GM03348 (cell line): ENCODE measurements at places on chromosomes 3 and 15.
A peak's percentile ranks its signal among the peaks of the same experiment; 100 is the strongest.

DNA sequence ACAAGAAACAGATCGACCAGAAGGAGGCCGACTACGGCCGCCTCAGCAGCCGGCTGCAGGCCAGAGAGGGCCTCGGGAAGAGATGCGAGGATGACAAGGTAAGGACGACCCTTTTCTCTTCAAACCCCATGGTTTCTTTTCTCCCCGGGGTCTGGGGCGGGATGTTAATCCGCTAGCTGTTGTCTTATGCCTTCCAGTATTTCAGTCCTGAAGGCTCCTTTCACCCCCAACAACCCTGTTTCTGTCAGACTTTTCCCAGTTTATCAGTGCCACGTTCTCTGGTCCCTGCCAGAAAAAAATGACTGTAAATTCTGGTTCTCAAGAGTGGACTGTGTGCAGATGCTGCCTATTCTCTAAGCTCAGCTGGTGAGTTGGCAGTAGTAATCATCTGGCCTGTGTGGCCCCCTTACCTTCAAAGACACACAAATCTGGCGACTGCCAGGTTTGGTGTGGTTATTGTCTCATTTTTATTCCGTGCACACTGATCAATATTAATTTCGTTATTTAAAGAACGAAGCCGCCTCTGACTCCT, 806 bp downstream of the GOLM2 start:
- peak; percentile 14 for DNase-seq

- DNase-seq, result no peak
Observed at GRCh38 chr15:48992545-48992944, 28.8 kb upstream of the SHC4 start.

DNA sequence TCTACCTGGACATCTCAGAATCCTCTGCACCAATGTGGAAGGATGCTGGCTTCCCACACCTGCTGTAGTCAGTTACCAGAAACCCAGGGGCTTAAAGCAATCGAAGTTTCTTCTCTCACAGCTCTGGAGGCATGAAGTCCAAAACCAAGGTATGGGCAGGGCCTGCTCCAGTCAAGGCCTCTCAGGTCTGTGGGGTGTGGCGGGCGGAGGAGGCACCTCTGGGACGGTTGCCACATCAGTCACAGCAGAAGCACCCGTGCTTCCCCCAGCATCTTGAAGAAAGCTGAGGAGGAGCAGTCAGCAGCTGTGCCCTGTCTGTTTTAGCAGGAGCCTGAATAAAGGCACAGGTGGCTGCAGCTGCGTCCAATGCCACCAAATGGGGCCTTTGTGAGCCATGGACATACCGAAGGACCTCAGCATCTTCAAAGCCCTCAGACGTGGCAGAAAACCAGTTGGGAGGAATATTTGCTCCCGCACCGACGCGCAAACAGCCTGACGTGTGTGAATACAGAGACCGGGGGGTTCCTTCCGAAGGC, 68.9 kb downstream of the TFRC start:
- DNase-seq, result no peak

- no peak for DNase-seq
Observed at GRCh38 chr3:13378155-13378554, 42.0 kb downstream of the NUP210 start.

DNA sequence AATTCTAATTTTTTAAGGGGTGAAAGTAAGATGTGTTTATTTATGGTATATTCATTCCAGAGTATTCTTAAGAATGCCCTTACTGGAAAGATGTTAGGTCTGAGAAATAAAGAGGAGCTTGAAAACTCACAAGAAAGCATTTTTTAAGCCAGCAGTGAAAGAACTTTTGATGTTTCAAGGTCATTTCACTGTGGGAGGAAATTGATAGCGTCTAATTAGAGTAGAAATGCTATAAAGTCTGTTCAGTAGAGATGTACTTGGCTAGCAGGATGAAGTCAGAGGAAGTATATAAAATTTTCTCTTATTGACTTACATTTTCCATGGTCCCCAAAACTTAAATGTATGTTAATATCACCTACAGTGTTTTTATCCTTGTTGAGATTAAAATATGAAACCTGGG, 354.6 kb downstream of the CNTN6 start:
- DNase-seq, result no peak

- DNase-seq, result no peak
Observed at GRCh38 chr3:143585720-143586456, 262.4 kb downstream of the SLC9A9 start.

DNA sequence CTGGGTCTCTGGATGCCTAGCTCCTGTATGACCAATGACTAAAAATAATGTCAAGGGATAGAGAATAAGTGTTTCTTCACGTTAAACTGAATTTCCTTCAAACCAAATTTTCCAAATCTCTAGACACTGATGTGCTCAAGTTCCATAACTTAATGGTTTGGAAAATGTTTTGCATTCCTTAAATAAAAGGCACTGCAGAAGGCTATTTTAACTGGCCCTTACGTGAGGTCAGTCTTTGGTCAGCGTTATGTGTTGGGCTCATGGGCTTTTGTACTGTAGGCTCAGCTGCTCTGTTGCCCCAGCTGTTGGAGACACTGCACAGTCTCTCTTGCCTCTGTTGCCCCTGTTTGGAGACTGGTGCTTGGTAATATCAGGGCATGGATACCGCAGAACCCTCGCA, 188.5 kb downstream of the TPRG1 start:
- DNase-seq, result no peak

DNA sequence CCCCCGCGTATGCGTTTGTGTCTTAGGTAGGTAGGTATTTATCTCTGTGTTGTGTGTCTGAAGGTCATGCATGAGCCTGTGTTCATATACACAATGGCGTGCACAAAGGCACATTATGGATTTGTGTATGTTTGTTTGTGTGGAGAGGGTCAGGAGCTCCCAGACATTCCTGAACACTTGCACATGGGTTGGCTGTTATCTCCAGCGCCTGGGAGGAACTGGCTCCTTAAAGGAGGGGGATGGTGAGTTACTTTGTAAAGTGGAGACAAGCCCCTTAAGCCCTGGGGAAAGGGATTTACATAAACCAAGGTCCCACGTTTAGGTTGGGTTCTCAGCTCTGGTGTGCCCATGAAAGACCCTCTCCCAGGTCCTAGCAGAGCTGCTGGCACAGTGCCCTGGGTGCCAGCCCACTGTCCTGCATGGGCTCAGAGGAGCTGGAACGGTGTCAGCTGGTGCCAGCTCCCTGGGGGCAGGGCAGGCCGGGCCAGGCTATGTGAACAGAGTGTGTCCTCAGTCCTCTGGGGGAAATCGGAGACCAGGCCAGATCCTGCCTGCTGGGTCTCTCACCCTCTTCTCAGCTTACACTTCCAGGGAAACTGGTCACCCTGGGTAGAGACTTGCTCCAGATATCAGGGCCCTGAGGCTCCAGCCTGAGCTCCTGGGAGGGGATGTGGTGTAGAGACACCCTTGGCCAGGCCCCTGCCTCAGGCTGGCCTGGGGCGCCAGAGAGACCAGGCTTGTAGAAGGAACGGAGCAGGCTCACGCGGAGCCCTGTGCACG, 25.1 kb downstream of the SNX33 start:
- peak; percentile 66 for DNase-seq

- DNase-seq, result peak; percentile 55
Observed at GRCh38 chr15:42344763-42345162, 14.5 kb upstream of the CAPN3 start.

DNA sequence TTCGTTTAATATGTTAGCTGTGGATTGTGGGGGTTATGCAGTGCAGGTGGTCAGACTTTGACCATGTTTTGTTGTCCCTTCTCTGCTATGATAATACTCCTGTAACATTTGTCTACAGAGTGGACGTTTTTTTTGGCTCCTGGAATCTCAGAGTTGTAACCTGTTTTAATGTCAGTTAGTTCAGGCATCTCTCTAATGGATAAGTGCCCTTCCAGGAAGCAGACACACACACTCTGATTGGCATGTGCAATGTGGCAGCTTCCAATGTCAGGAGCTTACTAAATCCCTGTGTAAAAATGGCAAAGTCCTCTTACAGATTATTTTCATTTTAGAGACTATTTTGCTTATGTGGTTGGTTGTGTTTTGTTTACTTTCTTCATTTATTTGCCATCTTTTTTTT, 222.2 kb upstream of the ARPP21 start:
- DNase-seq, result no peak

- DNase-seq, result peak; percentile 52
Observed at GRCh38 chr3:4670352-4670751, 177.2 kb downstream of the ITPR1 start.

- DNase-seq, result no peak
Observed at GRCh38 chr15:47395076-47395475, 322.2 kb upstream of the SEMA6D start.

DNA sequence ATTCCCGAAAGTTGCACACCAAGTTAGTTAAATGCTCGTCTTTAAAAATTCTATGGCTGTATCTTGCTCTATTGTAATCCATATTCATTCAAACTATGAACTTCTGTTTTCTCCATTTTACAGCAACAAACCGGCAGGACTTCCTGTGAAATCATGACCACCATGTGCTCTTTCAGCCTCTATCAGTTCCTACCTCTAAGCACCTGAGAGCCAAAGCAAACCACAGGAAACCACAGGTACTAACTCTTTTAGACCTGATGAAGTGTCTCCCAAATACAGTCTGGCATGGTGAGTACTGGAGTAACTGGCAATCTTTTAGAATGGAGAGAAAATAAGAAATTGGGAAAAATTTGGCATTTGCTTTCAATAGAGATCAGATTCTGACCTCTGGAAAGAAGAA, 186.5 kb upstream of the SLITRK3 start:
- no peak for DNase-seq
